ENCODE measurements at places on chromosomes 4 and X. TPM values are rescaled to one million over a fixed set of nuclear protein-coding genes. Genes with fewer than 3 reads are reported as not detected.

Gene GRIA3
- total RNA-seq: 0.69 TPM

Gene SUPT20HL1
- total RNA-seq: not detected

Gene CXCL6
- 87.1 TPM for total RNA-seq

Gene TCEAL3
- total RNA-seq: 36.9 TPM

Gene SRPX
- total RNA-seq: 3,060 TPM

Gene CENPVL2
- total RNA-seq: not detected

Gene BEND2
- not detected for total RNA-seq

Gene CLDN2
- not detected for total RNA-seq

Gene RASL11B
- total RNA-seq: 0.54 TPM

Gene NKAP
- 7.7 TPM for total RNA-seq

Gene ARR3
- total RNA-seq: not detected

Gene EGFL6
- not detected for total RNA-seq
